Left ventricle myocardium superior (tissue), 1 donor: ENCODE measurements at places on chromosomes 2 and 18. TPM values are rescaled to one million over a fixed set of nuclear protein-coding genes. Genes with fewer than 3 reads are reported as not detected.
A peak's percentile ranks its signal among the peaks of the same experiment; 100 is the strongest.

The GALNT3 gene
- 0.17 TPM for total RNA-seq

DNA sequence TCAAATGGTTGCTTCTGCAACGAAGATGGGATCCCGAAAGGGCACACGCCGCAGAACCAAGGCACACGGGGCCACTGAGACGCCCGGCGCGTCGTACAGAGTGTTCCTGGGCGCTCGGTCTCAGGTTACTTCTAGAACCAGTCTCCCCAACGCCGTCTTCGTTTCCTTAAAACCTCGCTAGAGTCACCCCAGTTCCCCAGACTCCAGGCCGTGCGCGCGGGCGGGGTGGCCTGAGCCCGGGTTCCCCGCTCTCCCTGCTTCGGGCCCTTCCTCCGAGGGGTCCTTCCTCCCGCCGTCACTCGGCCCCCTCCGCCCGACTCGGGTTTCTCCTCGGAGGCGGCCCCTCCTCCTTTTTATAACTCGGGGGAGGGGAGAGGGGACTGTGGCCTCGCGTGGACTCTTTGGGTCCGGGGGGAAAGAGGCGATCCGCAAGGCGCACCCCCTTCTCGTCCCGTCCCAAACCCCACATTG, 774 bp upstream of the FZD7 start:
- DNase-seq, result peak; percentile 72

The APCDD1 gene
- total RNA-seq, result 24.9 TPM

GRCh38 chr2:149438330-149438960, 108.1 kb downstream of the LYPD6 start:
- no peak for DNase-seq

- DNase-seq, result no peak
Observed at GRCh38 chr18:80210312-80211083, 36.8 kb downstream of the PARD6G start.

GRCh38 chr2:195898505-195899191, 170.0 kb downstream of the DNAH7 start:
- DNase-seq, result peak; percentile 85

DNA sequence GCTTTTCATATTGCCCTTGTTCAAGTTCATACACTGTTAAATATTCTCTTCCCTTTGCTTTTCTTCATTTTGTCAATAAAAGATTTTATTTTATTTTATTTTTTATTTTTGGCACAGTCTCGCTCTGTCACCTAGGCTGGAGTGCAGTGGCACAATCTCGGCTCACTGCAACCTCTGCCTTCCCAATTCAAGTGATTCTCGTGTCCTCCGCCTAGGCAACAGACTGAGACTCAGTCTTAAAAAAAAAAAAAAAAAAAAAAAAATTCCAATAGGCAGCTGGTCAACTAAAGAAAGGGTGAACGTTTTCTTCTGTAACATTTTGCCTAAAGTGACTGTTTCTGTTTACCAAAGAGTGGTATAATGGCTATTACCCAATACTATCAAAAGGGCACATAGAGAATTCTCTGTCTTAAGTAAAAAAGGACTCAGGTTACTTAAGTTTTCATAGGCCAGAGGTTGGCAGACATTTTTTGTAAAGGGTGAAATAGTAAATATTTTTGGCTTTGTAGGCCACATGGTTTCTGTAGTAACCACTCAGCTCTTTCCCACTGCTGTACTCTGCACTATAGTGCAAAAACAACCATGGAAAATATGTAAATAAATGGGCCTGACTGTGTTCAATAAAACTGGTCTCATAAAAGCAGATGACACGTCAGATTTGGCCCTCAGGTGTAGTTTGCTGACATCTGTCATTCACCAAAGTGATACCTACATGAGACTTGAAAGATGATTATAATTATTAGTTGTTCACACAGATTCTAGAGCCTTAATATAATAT, 113.4 kb downstream of the MIB1 start:
- DNase-seq, result no peak

DNA sequence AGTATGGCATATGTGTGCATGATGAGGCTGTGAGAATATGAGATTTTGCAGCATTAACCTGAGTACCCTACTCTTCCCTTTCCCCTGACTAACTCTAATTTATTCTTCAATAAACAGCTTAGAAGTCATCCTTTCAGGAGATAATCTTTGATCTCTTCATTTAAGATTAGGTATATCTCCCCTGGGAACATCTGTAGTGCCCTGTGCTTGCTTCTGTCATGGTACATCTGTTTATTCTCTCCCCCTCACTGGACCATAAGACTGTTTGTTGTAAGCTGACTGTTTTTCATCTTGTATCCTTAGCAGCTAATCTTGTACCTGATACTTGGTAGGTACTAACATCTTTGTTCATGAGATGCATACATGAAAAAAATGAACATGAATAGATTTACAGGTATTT, 83.1 kb downstream of the MBD5 start:
- DNase-seq, result no peak

- DNase-seq, result peak; percentile 52
Observed at GRCh38 chr2:208175069-208175839, 11.9 kb upstream of the CRYGA start.

The GTF3C2 gene
- total RNA-seq, result 19.8 TPM
